ENCODE measurements at places on chromosomes 6 and 20.

DNA sequence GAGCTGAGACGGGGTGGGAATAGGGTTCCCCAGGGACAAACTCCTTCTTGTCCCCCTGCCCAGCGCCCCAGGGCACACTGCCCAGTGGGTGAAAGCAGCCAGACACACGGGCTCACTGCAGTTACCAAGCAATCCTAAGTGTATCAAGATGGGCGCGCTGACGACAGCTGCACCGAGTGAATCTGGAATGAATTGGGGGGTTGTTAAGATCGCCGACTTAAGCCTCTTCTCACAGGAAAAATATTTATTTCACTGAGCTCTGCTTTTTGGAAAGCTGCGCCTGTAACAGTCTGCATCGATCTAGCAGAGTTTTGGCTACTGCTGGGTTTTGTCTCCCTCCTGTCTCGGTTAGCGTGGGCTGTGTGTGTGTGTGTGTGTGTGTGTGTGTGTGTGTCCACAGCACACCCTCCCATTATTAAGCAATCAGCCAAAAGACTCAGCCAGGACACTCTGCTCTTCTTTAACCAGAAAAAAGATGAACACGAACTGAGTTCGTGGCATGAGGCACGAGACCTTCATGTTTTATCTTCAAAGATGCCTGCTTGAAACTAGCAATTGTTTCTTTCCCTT, 35.9 kb downstream of the RIPOR3 start:
- DNase-seq, result no peak

- DNase-seq, result no peak
Measured at GRCh38 chr20:44006126-44006525, 91.5 kb downstream of the TOX2 start.

- DNase-seq, result no peak
Measured at GRCh38 chr20:17828598-17829144, 128.9 kb downstream of the BANF2 start.

GRCh38 chr6:93209358-93209757, 210.0 kb downstream of the EPHA7 start:
- no peak for DNase-seq

GRCh38 chr6:40722553-40723258, 135.5 kb upstream of the LRFN2 start:
- DNase-seq, result no peak

DNA sequence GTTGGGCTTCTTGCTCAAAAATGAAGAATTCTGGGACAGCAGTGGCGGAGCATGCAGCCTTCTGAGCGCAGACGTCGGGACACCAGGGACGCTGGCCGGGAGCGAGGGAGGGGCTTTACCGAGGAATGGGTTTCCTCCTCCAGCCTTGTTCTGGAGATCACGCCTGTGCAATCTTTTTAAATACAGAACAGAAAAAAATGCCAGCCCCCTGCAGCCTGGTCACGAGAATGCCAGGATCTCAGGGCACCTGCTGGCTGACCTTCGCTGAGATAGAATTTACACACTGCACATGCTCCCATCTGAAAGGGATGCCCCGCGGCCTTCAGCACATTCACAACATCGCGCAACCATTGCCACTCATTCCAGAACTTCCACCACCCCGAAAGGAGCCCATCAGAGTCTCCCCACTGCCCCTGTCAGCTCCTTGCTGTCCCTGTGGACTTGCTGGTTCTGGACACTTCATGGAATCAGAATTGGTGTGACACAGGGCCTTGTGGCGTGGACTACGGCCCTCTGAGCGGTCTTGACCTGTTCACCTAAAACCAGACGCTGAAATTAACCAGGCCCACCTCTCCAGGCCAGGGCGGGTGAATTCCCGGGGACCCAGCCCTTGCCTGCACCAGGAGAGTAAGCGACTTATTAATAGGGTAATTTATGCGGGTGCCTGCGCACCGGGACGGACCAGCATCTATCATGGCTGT, 20.6 kb upstream of the BHLHE23 start:
- peak; percentile 11 for DNase-seq

DNA sequence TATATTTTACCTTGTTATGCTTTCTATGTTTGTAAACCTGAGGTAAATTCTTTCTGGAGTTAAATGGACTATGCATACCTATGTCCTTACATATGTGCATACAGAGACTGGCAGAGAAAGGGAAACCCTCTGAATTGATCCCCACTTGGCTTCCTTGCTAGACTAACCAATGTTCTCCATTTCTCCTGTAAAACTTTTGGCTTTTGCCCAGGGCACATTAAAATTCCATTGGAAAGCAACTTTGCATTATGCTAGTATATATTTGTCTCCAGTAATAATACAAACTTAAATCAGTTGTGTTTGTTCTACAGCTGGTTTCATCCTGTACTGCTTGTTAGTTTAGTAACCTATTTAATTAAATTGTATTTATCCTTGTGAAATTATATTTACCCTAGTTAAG, 646.0 kb upstream of the MARCKS start:
- DNase-seq, result no peak

DNA sequence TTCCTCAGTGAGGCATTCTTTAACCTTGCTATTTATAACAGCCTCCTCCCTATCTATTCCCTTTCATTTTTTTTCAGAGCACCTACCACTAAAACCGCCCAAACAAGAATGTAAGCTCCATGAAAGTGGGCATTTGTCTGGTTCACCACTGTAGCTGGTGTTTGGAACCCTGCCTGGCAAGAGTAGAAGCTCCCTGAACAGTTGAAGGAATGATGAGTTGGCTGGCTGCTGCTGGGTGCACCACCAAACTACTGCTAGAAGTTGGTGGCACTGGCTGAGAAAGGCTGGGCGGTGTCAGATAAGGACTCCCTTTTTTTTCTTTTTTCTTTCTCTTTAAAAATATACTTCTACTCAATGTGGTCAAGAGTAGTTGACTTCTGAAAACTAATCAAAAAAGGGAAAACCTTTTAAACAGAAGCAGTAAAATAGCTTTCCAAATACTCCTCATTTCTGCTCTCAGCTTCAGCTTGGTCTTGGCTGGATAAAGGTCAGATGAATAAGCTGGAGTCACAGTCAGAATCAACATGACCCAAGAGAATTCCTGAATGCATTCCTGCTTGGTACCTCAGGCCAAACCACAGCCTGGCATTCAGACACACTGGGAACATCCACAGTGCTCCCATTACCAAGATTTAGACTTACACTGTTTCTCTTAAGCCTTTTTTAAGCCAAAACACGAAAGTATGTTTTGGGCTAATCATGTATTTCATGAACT, 38.0 kb downstream of the RTN4IP1 start:
- DNase-seq, result no peak

DNA sequence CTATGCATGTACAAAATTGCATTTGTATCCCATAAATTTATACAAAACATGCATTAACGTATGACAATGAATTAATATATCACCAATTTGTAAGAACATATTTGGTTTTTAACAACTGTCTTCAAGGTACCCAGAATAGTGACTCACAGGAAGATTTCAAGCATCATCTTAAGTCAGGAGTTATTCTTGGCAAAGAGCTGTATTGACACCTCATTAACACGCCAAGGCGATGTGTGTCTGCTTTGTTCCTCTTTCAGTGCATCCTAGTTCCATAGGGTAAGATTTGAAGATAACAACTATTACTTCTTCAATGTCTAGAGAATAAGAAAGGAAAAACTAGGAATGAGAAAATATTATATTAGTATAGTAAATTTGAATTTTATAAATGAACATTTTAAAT, 35.8 kb upstream of the TPD52L1 start:
- DNase-seq, result no peak

DNA sequence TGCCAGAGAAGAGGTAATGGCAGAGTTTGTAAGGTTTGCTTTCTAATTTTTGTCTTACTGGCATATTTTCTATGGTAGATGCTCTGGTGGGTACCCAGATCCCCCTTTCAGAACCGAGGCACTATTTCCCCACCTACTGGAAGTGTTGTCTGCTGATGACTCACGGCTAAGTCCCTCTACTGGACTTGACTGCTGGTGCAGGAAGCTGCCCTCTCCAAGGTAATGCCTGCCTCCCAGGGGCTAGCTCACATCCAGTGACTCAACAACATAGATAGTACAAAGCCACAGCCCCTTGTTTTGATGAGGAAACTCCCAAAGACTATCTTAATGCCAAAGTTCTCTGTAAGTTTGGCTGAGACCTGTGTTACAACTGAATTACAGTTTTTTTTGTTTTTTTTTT, 285.4 kb upstream of the FLRT3 start:
- DNase-seq, result peak; percentile 27

- DNase-seq, result no peak
Measured at GRCh38 chr20:9963029-9963428, 71.8 kb upstream of the ANKEF1 start.

GRCh38 chr6:163413345-163414116, 987 bp upstream of the QKI start:
- peak; percentile 66 for DNase-seq

- no peak for DNase-seq
Measured at GRCh38 chr6:148147463-148147830, 195.2 kb upstream of the SASH1 start.

GRCh38 chr6:93817937-93818336, 398.6 kb upstream of the EPHA7 start:
- no peak for DNase-seq

DNA sequence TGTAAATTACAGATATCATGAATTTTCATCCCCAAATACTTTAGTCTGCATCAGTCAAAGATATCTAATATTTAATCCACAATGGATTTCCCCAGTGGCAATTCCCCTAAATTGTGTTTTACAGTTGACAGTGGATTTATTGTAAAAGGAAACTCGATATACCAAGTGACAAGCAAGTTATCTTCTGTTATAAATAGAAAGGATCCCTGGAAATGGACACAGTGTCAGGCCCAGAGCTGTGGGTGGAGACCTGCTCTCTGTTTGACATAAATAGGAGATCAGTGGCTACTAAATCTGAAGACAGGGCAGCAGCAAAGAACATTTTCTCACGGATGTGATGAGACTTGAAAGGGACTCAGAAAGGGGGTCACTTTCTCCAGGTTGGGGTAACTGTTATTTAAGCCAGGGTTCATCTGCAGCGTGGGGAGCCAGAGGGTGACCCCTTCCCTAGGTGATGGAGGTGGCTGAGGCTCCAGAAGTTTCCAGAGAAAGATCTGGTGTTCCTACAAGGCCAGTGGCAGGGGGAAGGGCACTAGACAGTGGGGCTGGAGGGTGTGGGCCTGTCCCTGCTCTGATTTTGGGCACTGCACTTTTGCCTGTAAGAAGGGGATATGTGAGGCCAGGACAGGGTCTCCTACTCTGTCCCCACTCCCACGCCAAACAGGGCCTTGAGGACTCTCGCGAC, 12.3 kb upstream of the FAM110A start:
- no peak for DNase-seq

- no peak for DNase-seq
Measured at GRCh38 chr6:43980004-43980795, 147.1 kb downstream of the MRPL14 start.

DNA sequence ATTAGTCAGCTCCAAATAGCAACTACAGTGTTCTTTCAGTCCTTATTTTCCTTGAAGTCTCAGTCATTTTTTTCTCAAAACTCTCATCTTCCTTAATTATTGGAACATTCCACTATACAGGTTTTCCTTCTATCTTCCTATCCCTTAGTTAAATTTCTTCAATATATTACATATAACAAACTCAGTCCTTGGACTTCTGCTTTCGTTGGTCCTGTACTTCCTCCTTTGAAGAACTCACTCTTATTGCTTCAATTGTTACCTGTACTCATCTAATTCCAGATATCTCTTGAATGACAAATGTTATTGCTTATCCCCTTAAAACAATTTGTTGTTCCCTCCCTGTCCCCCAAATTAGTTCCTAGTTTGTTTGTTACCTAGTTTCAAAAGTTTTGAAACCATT, 67.7 kb upstream of the NOTCH4 start:
- DNase-seq, result no peak

DNA sequence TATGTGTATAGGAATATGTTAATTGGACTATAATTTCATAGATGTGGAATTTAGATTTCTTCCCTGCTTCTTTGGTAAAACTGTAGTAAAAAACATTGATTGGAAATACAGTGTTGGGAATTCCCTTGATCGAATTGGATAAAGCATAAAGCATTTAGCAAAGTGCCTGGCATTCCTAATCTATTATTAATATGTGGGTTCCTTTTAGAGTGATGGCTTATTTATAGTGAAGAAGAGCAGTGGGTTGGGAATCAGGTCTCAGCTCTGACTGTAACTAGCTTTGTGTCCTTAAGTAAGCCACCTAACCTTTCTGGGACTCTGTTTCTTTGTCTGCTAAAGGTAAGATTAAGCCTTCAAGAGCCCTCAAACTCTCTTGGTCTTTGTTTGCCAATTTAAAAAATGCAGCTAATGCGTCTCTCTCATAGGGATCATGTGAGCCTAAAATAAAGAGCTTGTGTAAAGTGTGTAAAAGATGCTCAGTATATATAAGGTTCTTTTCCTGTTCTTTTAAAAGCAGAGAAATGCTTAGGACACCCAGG, 53.3 kb downstream of the KCNS1 start:
- no peak for DNase-seq

- no peak for DNase-seq
Measured at GRCh38 chr6:156791320-156791850, 14.2 kb downstream of the ARID1B start.

DNA sequence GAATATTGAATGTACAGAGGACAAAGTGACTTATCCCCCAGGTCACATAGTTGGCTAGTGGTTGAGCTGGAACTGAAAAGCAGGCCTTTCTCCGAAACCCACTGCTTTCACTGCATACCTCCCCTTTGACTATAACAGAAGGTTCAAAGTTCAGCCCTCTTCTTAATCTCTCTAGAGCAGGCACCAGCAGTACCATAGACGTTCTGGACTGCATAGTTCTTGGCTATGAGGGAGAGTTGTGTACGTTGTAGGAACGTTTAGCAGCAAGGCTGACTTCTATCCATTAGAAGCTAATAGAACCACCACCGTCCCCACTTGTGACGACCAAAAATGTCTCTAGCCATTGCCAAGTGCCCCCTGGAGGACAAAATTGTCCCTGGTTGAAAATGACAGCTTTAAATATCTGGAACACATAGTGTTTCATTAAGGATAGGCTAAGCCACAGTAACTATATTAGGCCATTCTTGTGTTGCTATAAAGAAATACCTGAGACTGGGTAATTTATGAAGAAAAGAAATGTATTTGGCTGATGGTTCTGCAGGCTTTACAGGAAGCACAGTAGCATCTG, 123.8 kb upstream of the MTHFD1L start:
- DNase-seq, result peak; percentile 40

DNA sequence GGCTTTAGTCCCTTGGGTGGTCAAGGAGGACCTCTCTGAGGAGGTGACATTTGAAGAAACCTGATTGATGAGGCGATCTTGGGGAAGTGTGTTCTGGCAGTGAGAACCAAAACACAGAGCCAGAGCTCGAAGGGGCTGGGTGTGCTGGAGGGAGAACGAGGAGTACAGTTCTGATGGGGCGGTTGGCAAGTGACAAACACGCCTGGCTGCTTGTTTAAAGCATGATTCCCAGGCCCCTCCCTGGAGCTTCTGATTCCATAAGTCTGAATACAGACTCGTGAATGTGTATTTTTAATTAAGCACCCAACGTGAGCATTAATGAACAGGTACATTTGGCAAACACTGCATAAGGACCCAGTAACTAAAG, 886 bp upstream of the NFATC2 start:
- no peak for DNase-seq

DNA sequence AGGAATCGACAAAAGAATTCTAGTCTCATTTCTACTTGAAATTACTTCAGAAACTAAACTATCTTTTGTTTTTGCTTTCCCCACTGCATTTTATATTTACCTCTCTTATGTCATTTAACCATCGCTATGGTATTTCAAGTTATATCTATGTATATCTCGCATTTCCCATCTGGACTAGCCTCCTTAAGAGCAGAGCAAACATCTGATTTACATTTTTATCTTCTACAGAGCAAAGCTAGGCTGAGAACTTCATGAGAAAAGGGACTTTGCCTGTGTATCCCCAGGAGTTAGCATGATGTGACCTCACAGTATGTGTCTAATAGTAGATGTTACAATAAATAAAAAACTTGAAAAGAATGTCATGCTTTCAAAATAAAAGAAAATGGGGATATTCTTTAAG, 201.2 kb downstream of the PTPRK start:
- no peak for DNase-seq
